Progenitor cell of endocrine pancreas (in vitro differentiated cells): ENCODE measurements at places on chromosomes 12 and 14. TPM values are rescaled to one million over a fixed set of nuclear protein-coding genes. Genes with fewer than 3 reads are reported as not detected.

DNA sequence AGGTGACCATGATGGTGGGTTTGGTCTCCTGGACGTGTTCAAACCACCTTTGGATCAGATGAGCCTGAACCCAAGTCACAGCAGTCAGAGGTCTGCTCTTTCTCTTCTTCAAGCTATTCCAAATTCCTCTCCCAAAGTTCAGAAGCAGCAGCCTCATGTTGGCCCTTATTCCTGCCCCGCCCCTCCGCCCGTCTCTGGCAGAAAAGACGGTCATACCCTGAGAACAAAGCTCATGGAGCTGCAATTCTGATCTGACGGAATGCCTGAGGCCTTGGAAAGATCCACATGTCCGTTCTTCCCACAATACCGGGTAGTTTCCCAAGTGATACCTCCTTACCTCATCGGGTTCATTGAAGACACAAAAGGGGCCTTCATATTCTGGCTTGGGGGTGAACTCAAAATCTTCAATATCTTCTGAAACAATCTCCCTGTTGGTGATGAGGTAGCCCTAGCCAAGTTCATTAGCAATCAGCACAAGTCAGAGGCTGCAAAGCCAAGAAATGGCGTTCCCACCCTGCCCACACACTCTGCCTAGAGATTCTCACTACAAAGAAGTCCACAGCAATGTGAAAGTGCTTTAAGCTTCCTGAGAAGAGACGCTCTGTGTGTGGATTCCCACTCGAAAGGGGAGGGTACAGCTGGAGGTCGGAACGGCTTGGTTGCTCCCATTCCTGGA lies 11.2 kb downstream of the POLE start:
- H3K27me3 ChIP-seq, result no peaks in the 10 kb centered on the region
- H3K36me3 ChIP-seq, result peaks cover 21% of the 10 kb centered on the region
- DNase-seq, result no peak
- H3K4me3 ChIP-seq, result no peak overlapping the region
- H3K27ac ChIP-seq, result no peak overlapping the region

Gene LTBP2
- 0.47 and 0.79 TPM in 2 replicates for total RNA-seq

Gene KITLG
- 9.1 and 11.5 TPM in 2 replicates for total RNA-seq

GRCh38 chr12:20220339-20220738 lies 148.0 kb upstream of the PDE3A start:
- no peak overlapping the region for H3K4me3 ChIP-seq
- H3K36me3 ChIP-seq, result peaks cover 22% of the 10 kb centered on the region
- H3K27ac ChIP-seq, result no peak overlapping the region
- peaks cover 2% of the 10 kb centered on the region for H3K4me1 ChIP-seq

DNA sequence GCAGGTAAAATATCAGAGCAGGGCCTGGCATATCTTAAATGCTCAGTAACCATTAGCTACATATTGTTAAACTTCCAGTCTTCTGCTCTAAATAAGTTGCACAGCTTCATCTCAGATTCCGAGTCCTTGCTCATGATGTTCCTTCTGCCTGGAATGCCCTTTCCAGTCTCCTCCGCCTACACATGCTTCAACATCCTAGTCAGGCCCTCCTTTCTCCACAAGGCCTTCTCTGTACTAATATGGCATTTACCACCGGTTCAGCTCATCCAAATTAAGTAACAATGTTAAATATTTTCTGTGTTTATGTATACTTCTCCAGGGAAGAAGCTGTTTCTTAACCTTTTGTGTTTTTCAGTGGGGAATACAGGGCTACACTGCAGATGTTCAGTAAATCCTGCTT lies 8.5 kb downstream of the DHH start:
- no peak overlapping the region for H3K27ac ChIP-seq
- no peaks in the 10 kb centered on the region for H3K4me1 ChIP-seq
- H3K4me3 ChIP-seq, result no peak overlapping the region
